ENCODE measurements at places on chromosomes 16 and 17. TPM values are rescaled to one million over a fixed set of nuclear protein-coding genes. Genes with fewer than 3 reads are reported as not detected.

Gene TBKBP1
- 11.9 TPM for total RNA-seq

Gene DPEP3
- 0.42 TPM for total RNA-seq

DNA sequence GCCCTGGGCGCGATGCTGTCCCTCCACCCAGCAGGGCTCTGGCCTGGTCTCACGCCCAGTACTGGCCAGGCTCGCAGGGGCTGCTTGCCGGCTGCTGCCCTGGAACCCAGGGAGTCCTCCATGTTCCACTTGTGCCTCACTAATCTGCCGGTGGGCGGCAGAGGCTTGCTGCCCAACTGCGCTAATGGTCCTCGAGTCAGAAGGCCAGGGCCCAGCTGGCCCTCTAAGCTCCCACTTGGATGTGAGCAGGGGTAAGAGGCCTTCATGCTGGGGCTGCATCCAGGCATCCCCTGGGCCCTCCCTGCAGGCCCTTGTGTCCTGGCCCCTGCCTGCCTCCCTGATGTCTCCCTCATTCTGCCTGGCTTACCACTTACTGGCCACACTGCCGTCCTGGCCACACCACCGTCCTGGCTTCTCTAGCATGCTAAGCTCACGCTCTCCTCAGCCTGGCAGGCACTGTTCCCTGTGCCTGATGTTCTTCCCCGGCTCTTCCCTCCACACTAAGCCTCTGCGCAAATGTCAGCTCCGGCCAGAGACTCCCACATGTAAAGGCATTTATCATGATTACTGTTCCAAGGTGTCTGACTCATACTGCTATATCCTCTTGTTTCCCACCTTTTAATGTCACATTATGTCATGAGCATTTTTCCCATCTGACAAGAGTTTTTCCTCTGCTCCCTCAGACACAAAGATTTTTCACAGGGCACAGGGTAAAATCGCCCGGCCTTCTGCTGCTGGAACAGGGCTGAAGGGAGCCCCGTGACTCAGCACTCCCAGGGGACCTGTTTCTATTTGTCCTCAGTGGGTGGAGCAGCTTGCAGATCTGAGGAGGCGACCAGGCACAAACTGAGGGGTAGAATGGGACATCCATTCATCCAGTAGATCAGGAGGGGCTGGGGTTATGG, 15.9 kb downstream of the B9D1 start:
- no peak for DNase-seq

Gene PRR29
- total RNA-seq: 0.36 TPM

DNA sequence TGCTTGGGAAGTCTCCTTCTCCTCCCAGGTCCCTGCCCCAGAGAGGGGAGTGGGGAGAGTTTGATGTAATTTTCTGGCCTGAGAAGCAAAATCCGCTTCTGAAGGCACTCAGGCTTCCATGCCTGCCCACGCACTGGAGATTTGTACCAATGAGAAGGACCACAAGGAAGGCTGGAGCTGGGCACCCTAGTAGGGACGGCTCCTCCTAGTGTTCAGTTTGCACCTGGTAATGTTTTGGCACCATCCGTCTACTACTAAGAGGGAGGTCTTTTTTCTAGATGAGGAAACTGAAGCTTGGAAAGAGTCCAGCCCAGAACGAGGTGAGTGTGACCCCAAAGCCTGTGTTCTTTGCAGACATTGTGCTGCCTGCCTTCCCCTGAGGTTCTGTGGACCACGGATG, 83.6 kb upstream of the NLRP1 start:
- DNase-seq: no peak

- DNase-seq: no peak
These were observed 6.0 kb downstream of the UBALD1 start for GRCh38 chr16:4608704-4608980.

DNA sequence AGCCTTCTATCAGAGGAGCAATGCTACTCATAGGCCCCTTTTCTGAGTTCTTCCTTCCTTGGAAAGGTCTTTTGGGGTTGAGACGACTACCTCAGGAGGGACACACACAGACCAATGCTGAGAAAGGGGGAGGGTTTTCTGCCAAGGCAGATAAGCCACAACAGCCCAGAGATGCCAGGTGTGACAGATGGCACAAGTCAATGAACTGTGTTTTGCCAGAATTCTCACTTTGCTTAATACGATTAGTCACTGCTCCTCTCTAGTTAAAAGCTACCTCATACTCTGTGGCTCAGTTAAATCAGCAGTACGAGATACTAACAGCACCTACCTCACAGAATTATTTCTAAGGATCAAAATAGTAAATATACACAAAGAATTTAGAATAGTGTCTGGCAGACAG, 8.0 kb downstream of the BRD7 start:
- no peak for DNase-seq

Gene GP1BA
- total RNA-seq: not detected

GRCh38 chr16:709566-710499, 4.2 kb upstream of the FBXL16 start:
- no peak for DNase-seq

GRCh38 chr16:21626659-21627277, 25.6 kb downstream of the IGSF6 start:
- peak; percentile 21 for DNase-seq

Gene MT1B
- not detected for total RNA-seq

Gene MYL11
- 1.5 TPM for total RNA-seq

GRCh38 chr17:40515491-40516041, 14.1 kb upstream of the TNS4 start:
- DNase-seq: no peak

- DNase-seq: no peak
These were observed 25.2 kb upstream of the ABCC12 start for GRCh38 chr16:48180868-48181480.

GRCh38 chr17:45923511-45924268, 29.3 kb downstream of the MAPT start:
- no peak for DNase-seq

DNA sequence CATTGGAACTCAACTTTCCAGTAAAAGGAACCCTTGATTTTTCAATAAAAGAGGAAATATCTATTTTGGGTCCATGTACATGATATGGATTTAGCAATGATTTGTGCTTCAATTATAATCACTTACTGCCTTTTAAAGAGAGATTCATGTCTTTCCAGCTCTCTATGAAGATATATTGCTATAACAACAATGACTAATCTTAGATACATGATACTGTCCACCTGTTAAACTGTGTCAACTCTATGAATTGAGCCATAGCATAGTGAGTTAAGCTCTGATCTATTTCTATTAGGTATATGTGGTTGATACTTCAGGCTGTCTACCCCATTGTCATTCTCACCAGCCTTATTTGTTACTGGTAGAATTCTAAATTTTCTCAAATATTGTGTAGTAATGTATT, 15.0 kb upstream of the MPHOSPH6 start:
- DNase-seq: no peak

Gene STAT5B
- 68.6 TPM for total RNA-seq

GRCh38 chr17:601926-602303, 112.7 kb downstream of the VPS53 start:
- DNase-seq: no peak

- no peak for DNase-seq
These were observed 134.4 kb upstream of the NLRP1 start for GRCh38 chr17:5718726-5719125.

GRCh38 chr17:67390646-67391361, 13.7 kb downstream of the PITPNC1 start:
- DNase-seq: peak; percentile 79

DNA sequence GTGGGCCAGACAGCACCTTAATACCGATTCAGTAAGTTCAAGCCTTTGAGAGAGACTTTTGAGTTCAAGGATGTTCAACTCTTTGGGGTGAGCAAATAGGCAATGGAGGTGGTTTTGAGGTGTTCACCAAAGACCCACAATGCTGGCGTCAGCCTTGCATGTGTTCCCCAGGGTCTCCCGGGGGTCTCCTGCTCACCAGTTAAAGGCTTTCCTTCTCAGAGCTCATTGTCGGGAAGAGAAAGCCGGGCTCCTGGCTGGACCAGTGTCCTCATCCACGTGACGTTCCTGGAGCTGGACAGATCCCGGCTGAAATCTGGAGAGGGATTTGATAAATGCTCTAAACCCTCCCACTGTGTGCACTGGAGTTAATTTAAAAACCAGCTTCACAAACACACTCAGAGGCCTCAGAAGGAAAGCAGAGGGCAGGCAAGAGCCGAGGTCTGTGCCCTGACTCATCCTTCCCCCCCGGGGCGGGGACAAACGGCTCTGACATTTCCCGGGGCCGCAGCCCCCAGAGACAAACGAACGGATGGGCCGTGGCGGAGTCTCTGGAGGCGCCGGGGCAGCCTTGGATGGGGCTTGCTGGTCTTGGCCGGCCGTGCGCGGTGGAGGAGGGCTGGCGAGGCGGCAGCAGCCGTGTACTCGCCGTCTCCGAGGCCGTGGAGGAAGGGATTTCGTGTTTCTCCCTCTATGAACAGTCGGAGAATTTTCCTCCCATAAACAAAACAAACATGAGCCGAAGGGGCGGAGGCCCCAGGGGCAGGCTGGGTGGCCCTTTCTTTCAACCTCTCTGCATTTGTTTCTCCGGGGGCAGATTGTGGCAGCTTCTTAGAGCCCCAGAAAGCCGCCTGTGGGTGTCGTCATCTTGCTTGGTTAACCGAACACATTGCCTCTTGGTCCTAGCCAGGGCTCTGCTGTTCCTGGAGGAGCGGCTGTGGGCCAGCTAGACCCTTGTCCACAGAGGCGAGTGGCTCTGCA, 94.2 kb downstream of the NTN1 start:
- peak; percentile 75 for DNase-seq

Gene VPS35
- total RNA-seq: 106 TPM

Gene PRKCB
- 82.6 TPM for total RNA-seq
